Right renal cortex interstitium (tissue), 3 donors: ENCODE measurements at places on chromosomes 1 and 21.

GRCh38 chr1:71792264-71792663 lies 490.1 kb downstream of the NEGR1 start:
- no peak for DNase-seq

- DNase-seq: no peak
These were observed 10.9 kb downstream of the IER5 start for GRCh38 chr1:181099152-181100014.

- DNase-seq: no peak
These were observed 14.0 kb downstream of the SDC3 start for GRCh38 chr1:30894508-30894973.

DNA sequence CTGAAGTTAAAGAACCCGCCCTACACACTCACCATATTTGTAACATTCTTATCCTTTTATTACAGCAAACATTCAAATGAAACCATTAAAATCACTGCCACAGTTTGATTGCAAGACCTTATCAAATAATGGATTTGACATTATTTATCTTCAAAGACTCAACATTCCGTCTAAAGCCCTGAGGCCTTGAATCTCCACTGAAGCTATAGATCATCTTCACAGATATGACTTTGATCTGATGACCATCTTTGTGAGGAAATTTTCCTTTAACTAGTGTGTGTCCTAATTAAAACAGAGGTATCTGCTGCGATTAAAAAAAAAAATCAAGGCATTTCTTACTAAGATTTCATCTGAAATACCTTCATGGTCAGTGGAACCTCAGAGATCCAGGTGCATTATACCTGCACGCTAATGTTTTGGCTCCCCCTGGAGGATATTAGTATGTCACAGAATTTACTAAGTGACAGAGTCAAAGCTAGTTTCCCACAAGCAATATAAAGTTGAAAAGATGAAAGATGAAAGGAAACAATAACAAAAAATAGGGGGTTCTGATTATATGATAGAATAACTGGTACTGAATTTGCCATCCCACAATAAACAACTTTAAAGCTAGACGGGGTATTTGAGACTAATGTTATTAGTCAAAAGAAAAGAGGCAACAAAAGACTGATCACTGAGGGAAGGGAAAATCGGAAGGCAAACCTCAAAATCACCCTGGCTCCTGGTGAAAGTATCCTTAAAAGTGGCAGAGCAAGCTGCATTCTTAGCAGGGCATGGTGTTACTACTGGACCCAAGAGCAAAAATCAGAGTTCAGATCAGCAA lies 923.4 kb downstream of the NCAM2 start:
- DNase-seq: no peak

- no peak for DNase-seq
These were observed 213.8 kb downstream of the HHIPL2 start for GRCh38 chr1:222334026-222334680.

DNA sequence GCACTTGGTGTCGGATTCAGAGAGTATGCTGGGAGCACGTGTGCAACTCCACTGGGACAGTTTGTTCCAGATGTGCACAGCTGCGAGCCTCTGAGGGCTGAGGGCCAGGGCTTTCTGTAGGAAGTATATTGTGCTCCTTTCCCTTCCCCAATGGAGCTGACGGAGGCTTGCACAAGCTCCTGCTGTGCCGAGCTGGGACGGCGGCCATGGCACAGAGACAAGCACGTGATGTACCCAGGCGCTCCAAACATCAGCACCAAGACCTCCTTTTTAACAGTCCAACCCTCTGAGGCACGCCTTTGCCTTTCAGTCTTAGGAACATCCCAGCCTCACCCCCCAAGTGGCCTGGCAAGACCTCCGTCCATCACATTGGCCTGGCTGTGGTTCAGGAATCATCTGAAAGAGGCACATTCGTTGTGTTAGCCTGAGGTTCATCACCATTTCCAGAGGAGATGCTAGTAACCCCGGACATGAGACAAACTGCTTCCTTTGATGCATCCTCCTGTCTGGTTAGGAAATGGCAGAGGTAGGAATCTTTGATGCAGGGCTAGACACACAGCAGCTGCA lies 339.2 kb upstream of the KAZN start:
- DNase-seq: no peak

DNA sequence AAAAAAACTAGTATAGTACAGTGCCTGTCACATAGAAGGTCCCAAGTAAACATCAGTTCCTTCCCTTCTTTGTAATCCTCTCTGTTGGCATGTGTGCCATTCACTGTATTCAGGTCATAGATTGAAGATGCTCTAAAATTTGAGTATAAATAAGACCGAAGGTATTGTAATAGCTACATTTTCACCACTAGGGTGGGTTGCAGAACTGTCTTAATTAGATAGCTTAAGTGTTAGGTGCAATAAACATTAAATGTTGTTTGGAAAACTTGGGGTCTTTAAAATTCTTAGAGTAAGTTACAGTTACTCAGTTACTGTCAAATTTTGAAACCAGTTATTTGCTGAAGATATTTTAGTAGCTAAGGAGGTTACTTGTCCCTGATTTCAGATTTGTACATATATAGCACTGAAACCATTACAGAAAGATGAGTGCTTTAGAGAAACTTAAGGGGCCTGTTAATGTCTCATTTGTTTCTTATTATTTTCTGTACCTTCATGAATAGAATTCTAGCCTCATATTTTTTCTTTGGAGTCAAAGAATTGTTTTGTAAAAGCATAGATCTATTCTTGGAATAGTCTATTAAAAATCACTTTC lies 24.3 kb downstream of the PER3 start:
- no peak for DNase-seq

- DNase-seq: no peak
These were observed 21.5 kb downstream of the CDC73 start for GRCh38 chr1:193143285-193143684.

DNA sequence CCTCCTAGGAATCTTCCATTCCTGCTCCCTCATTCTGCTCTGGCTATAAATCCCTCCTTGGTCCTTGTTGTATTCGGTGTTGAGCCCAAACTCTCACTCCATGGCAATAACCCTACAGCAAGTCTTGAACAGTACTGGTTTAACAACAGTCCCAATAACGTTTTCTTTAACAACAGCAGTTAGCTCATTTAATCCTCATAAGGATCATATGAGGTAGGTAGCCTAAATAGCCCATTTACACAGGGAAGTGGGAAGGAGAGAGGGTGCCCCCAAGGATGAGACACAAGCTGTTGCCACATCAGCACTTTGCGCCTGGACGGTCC lies 444 bp upstream of the AGTRAP start:
- no peak for DNase-seq

DNA sequence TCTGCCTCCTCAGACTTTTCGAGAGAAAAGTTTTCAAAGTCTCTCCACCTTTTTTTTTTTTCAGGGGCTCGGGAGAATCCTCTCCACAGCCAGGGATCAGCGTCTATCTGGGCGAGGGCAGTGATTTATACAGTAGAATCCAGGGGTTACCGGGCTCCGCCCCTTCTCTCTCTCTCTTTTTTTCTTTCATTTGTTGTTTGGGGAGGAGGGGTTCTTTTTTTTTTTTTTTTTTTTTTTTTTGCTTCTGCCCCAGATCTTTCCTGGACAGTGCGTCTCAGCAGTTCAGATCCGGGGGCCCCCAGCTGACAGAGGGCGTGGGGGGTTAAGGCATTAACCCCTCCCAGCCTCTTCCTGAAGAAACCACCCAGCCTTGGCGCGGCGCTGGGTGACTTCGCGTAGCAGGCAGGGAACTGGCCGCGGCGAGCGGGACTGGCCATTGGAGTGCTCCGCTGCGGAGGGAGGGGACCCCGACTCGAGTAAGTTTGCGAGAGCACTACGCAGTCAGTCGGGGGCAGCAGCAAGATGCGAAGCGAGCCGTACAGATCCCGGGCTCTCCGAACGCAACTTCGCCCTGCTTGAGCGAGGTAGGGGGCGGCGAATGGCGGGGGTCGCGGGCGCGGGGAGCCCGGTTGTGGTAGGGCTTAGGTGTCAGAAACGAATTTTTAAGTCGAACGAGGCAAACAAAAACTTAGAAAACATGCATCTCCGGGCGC lies at the start of gene S1PR1:
S1PR1 (plus strand) TSS at position 504 of the 713 bp plus-strand sequence. CDS start 1,966 bp downstream, outside the sequence.
- DNase-seq: peak; percentile 56

GRCh38 chr1:8214501-8215173 lies 103.3 kb upstream of the SLC45A1 start:
- DNase-seq: no peak

DNA sequence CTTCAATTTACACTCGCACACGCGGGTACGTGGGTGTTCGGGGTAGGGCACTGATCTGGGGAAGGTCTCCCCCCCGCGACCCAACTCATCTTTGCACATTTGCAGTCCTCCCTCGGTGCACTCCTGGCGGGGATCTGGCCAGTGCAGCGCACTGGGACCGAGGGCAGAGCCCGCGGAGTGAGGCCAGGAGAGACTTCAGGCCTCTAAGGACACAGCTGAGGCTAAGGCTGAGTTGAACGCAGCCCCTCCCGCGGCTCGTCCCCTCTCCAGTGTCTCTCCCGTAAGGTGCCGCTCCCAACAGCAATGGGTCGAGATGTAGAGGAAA lies 936 bp upstream of the NCAM2 start:
- DNase-seq: no peak

GRCh38 chr1:91948097-91948496 lies 1.1 kb upstream of the BRDT start:
- DNase-seq: no peak

GRCh38 chr21:45010860-45011259 lies 63.5 kb upstream of the ADARB1 start:
- DNase-seq: no peak

GRCh38 chr1:45971335-45971734 lies 161.1 kb downstream of the PIK3R3 start:
- no peak for DNase-seq

DNA sequence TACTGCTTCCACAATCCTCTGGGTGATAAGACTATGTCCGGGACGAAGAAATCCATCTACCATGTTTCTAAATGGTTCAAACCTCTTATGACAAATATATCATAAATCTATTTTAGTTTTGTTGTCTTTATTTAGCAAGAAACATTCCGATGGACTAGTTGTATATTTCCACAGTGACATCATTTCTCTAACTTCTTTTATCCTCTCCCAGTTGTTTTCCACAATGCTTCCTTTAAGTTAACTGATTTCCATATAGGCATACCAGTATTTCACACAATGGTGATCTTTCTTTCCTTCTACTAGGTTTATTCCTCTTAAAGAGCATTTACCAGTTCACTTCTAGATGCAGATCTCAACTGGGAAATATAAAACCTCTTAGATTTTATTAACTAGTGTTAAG lies 44.8 kb downstream of the USP1 start:
- no peak for DNase-seq
